ENCODE measurements at places on chromosomes 7 and 10.

DNA sequence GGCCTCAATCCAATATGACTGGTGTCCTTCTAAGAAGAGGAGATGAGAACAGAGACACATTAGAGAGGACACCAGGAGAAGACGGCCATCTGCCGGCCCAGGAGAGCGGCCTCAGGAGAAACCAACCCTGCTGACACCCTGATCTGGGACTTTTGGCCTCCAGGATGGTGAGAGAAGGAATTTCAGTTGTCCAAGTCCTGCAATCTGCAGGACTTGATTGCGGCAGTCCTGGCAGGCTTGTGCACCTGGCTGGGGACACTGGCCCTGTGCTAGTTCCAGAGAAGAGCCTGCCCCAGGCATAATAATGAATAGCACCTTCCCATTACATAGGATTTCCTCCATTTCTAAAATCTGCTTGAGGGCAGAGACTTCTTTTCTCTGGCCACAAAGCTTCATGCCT is 409.9 kb upstream of the SHH start:
- no peak for DNase-seq

- DNase-seq = no peak
Measured at GRCh38 chr7:26397796-26398426, 106.2 kb downstream of the SNX10 start.

DNA sequence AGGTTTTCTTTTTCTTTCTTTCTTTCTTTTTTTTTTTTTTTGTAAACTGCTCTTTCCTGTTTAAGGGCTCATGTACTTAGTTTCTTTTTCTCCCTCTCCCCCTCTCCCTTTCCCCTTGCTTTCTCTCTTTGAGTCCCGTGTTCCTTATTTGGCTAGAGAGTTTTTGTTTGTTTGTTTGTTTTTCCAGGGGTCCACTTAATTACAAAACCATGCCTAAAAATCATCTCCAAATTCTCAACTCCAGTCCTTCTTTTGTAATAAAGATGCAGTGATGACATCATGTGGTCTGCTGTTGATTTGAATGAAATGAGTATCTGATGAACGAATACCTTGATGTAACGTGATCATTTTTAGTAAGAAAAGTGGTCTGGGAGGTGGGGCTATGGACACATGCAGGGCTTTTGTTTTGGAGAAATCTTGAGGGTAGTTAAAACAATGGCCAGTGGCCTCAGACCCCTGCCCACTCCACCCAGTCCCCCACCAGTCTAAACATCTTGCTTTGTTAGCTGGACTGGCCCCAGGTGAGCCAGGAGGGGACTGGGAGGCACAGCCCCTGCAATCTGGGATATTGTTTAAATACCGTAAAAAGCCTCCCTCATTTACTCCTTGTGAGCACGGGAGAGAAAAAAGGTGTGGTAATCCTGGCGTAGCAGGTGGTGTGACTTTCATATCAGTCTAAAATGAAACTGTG is 165.7 kb downstream of the LRMDA start:
- DNase-seq = no peak

- DNase-seq = no peak
Measured at GRCh38 chr7:111199643-111200042, 108.7 kb downstream of the LRRN3 start.

- DNase-seq = no peak
Measured at GRCh38 chr10:113982296-113982695, 61.4 kb upstream of the ADRB1 start.

GRCh38 chr10:78620985-78621799 is 447.6 kb upstream of the ZMIZ1 start:
- DNase-seq = no peak

GRCh38 chr10:81036257-81036656 is 498.6 kb downstream of the SH2D4B start:
- DNase-seq = no peak

GRCh38 chr7:131604841-131605279 is 48.4 kb upstream of the PODXL start:
- DNase-seq = no peak

- DNase-seq = no peak
Measured at GRCh38 chr7:13790611-13791010, 198.9 kb downstream of the ETV1 start.

Data from KG1 (cell line).